Stimulated activated CD4-positive, alpha-beta T cell treated with anti-CD3 and anti-CD28 coated beads, Interleukin-4, amount 100 ng/mL, for 4 hours (primary cell): ENCODE measurements at places on chromosomes 11 and 22.

DNA sequence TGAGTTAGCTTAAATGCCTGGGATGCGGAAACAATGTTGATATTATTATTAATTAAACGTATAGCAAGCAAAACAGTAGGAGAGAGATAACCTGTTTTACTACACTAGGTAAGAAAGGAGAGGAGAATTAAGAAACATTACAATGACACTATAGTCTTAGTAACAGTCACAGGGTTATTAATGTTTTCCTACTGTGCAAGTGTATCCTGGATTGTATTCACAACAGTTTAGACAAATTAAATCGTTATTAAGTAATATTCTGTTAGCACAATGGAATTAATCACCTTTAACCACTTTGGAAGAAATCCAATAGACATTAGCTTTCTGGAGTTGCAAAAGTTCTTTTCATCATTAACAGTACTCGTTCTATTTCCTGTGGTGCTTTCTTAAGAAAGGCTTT lies 3.4 kb downstream of the FAM181B start:
- DNase-seq: no peak

GRCh38 chr22:41966607-41967240 lies 2.5 kb upstream of the SEPTIN3 start:
- no peak for DNase-seq

GRCh38 chr11:68753300-68753699 lies 2.0 kb upstream of the TESMIN start:
- no peak for DNase-seq

- no peak for DNase-seq
Observed at GRCh38 chr22:44548981-44549380, 50.9 kb upstream of the RTL6 start.

- no peak for DNase-seq
Observed at GRCh38 chr22:25420925-25421904, 143.3 kb upstream of the GRK3 start.

GRCh38 chr11:88448131-88448670 lies 110.7 kb upstream of the CTSC start:
- no peak for DNase-seq

GRCh38 chr11:128474036-128474874 lies 113.1 kb downstream of the ETS1 start:
- no peak for DNase-seq

GRCh38 chr11:130689222-130689908 lies 226.9 kb downstream of the SNX19 start:
- DNase-seq: no peak

GRCh38 chr11:68584097-68584496 lies 100.2 kb upstream of the GAL start:
- peak; percentile 53 for DNase-seq

DNA sequence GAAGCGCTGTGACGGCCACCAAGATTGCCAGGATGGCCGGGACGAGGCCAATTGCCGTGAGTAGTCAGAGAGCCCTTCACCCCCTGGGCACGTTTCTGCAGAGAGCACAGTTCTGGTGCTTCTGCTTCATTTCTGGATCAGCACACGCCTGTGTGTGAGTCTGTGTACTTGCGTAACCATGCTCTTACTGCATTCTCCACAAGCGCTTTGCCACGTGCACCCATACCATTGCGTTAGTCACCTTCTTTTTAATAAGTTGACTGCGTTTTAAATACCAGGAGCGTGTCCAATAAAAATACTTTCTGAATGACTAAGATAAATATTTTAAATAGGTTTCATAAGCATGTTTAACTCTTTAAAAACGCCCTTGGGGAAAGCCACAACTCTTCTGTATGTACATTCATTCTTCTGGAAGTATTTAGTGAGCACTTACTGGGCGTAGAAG lies 143.0 kb upstream of the SORL1-AS1 start:
- DNase-seq: no peak

DNA sequence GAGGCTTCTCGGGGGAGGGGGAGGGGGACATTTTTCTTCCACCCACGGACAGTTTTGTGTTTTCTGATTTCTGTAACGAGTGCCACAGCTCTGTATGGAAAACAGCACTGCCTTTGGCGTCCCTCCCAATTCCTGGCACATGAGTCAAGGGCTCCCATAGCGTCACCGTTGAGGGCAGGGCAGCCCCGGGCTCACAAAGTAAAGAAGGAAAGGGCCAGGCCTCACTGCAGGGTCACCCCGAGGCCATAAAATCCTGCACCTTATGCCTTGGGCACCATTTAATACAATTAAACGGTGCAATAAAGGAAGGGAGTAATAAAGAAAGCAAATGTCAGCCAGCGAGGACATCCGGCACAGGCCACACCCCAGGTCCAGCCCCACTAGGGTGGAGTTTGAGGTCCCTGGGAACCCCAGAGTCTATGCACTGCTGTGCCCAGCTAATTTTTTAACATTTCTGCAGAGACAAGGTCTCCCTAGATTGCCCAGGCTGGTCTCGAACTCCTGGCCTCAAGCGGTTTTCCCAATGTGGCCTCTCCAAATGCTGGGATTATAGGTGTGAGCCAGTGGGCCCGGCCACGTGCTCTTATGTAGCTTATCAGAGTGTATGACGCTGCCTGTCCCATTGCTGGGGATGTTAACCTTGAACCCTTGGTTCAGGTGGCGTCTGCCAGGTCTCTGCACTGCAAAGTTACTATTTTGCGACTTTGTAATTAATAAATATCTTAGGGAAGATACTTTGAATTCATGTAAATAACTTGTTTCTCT lies 13.6 kb upstream of the MUC2 start:
- DNase-seq: no peak

- DNase-seq: no peak
Observed at GRCh38 chr11:80841675-80842074, 1400.8 kb upstream of the TENM4 start.

- DNase-seq: no peak
Observed at GRCh38 chr11:72921028-72921716, 107.0 kb downstream of the ATG16L2 start.

DNA sequence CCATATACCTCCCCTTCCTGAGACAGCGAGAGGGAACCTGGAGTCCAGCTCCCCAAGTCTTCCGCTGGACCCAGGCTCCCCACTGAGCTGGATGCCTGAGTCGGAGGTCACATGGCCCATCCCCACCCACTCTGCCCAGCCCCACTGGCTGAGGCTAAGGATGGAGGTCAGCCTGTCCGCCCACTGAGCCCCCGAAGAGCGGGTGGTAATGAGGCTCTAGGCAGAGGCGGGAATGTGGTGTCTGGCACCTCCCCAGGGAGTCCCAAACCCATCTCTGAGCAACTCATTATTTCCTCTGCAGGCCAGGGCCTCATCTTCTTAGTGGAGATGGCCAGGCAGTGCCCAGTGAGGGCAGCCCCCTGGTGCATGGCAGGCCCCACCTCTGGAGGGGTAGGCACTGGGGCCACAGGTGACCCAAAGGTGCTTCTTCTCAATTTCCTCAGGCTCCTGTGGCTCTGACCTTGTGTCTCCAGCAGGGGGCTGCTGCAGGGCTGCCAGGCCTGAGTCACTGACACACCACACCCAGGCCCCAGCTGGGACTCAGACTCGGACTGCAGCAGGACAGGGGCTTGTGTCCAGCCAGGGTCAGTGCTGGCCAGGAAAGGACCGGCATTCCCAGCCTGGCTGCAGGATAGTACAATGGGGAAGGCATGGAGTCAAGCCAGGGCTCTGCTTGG lies 10.2 kb upstream of the PDE2A start:
- DNase-seq: peak; percentile 9

GRCh38 chr22:17370766-17371432 lies 1.6 kb downstream of the CECR2 start:
- no peak for DNase-seq

GRCh38 chr22:23116506-23117263 lies 25.1 kb downstream of the RSPH14 start:
- no peak for DNase-seq

DNA sequence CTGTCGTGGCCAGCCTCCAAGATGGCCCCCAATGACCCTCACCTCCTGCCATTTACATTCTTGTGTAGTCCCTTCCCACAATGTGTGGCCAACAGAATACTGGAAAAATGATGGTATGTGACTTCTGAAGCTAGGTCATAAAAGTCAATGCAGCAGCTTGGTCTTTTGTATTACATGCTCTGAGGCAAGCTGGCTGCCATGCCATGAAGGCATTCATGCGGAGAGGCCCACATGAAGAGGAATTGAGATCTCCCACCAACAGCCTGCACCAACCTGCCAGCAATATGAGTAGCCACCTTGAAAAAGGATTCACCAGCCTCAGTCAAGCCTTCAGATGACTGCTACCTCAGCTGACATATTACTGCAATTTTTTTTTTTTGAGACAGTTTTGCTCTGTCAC lies 4.6 kb downstream of the MRTFA start:
- no peak for DNase-seq

GRCh38 chr22:27557286-27558008 lies 244.1 kb downstream of the MN1 start:
- no peak for DNase-seq

DNA sequence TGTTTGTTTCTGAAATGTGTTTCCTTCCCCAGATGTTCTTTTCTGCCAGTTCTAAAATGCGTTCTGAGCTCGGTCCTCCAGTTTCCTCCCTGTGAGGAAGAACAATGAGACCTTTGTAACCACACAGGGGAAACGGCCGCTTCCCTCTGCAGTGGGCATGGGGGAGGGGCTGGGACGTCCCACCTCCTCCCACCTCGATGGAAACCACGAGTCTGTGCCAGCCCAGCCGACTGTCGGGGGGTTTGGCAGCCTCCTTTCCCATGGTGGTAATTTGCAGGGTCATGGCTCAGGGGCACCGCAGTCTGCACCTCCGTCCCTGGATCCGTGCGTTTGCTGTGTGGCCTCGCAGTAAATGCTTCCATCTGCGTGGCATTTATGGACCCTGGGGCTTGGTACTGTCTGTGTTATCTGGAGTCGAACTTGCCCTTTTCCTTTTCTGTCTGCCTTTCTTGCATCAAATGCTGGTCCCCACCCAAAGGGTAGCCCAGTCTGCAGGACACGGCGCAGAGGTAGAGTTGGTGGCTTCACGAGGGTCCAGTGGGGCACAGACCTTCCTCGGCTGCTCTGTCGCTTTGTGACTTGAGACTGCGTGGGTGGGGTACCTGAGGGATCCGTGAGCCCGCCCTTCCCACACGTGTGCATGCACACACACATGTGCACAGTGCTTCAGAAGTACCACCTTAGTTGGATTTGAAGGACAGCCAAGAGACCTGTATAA lies 16.1 kb downstream of the LRP5 start:
- no peak for DNase-seq
